ENCODE measurements at places on chromosomes 7 and 10. TPM values are rescaled to one million over a fixed set of nuclear protein-coding genes. Genes with fewer than 3 reads are reported as not detected.

Gene PPP1R9A
- 4.0 TPM for total RNA-seq

Gene TUBAL3
- under 0.01 TPM for total RNA-seq

Gene CFTR
- total RNA-seq, result not detected

Gene STOX1
- 0.30 TPM for total RNA-seq

Gene NKX1-2
- not detected for total RNA-seq

Gene NPC1L1
- total RNA-seq, result not detected

Gene ACHE
- 0.15 TPM for total RNA-seq

Gene SPDYE1
- not detected for total RNA-seq

Gene CASTOR2
- 4.0 TPM for total RNA-seq

Gene MSMB
- not detected for total RNA-seq

Gene SEC31B
- total RNA-seq, result 2.0 TPM

Gene WDR86
- not detected for total RNA-seq

Gene MRC1
- under 0.01 TPM for total RNA-seq

Gene VAX1
- not detected for total RNA-seq

Gene SPAM1
- total RNA-seq, result not detected

Gene SPACDR
- total RNA-seq, result 0.32 TPM

Gene CAMK1D
- total RNA-seq, result 0.32 TPM

Gene HOXA3
- total RNA-seq, result 1.4 TPM

Gene SLC16A12
- not detected for total RNA-seq

Gene PRTFDC1
- total RNA-seq, result 19.9 TPM

Gene TIAL1
- total RNA-seq, result 26.3 TPM

Gene IRF5
- 1.7 TPM for total RNA-seq

Gene GNGT1
- total RNA-seq, result not detected

Gene GPR26
- total RNA-seq, result not detected

Gene PAX2
- total RNA-seq, result not detected

Gene MUC3A
- total RNA-seq, result not detected

Gene RELN
- total RNA-seq, result 1.6 TPM

Gene ERVW-1
- not detected for total RNA-seq

Gene GJD4
- not detected for total RNA-seq

Gene SLC29A4
- 2.6 TPM for total RNA-seq

Gene OPN4
- total RNA-seq, result not detected

Gene FGFBP3
- 0.30 TPM for total RNA-seq

Gene XRCC2
- 4.4 TPM for total RNA-seq

Gene ACTL6B
- total RNA-seq, result not detected
